HCEC 1CT (cell line): ENCODE measurements at places on chromosomes 2 and 18.

DNA sequence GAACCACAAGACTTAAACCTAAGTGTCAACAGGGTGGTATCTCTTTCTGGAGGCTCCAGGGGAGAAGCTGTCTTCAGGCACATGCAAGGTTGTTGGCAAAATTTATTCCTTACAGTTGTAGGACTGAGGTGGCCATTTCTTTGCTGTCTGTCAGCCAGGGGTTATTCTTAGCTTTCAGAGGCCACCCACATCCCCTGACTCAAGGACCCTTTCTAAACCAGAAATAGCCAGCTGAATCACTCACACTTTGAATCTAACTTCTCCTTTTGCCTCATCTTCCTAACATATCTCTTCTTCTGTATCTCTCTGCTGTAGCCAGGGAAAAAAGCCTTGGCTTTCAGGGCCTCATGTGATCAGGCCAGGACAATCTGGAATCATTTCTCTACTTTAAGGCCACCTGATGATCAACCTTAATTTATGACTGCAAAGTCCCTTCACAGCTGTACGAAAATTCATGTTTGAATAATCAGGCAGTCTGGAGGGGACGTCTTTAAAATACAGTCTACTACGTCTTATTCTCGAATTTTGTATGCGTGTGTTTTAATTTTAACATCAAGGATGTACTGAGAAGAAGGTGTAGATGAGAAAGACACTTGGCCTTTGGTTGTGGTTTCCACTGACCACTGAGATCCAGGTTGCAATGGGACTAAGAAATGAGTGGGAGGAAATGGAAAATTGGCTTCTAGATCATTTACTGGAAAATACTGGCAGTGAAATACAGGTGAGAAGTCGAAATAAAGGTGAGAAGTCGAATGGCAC is 90.4 kb downstream of the DOCK10 start:
- DNase-seq = no peak

GRCh38 chr18:27449104-27449503 is 264.0 kb upstream of the CHST9 start:
- no peak for DNase-seq

GRCh38 chr2:33313039-33313438 is 163.4 kb upstream of the RASGRP3 start:
- DNase-seq = no peak

DNA sequence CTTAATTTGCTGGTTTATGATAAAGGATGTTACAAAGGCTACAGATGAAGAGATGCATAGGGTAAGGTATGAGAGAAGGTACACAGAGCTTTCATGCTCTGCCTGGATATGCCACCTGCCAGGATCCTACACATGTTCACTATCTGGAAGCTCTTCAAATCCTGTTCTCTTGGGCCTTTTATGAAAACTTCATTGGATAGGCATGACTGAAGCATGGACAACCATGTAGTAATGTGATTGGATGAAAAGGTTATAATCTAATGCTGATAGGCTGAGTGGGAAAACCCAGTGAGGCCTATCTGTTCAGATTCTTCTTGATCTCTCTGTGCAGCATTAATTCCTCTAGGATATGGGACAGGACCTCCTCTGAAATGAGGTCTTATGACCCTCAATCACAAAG is 26.8 kb downstream of the HNMT start:
- no peak for DNase-seq

DNA sequence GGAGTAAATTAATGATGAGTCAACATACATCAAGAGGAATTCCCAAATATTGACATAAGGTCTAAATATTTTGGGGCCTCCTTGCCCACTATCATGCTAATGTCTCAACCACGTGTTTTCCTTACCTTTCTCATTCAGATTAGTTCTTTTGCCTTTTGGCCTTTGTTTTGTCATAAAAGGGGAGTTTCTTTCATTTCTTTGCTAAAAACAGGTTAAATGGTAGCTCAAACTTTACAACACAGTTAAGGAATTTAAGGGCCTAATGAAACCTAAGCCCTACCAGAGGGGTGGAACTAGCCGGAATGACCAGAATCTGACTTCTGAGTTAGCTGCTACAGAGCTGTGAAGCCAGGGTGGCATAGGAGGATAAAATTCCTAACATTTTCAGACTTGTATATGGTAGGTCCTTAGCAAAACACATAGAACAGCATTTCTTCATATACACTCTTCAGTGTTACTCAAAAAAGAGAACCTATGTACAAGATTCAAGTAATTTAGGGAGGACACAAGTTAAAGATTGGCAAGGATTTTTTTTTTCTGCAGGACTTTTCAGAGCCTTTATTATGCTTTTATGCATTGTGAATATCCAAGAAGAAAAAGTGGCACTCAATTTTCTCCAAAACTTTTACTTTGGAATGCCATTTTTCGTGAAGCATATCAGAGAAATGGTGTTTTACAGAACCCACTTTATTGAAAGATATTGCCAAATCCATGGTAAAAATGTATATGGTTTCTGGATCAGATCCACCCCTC is 633.1 kb downstream of the ARHGAP15 start:
- DNase-seq = no peak

DNA sequence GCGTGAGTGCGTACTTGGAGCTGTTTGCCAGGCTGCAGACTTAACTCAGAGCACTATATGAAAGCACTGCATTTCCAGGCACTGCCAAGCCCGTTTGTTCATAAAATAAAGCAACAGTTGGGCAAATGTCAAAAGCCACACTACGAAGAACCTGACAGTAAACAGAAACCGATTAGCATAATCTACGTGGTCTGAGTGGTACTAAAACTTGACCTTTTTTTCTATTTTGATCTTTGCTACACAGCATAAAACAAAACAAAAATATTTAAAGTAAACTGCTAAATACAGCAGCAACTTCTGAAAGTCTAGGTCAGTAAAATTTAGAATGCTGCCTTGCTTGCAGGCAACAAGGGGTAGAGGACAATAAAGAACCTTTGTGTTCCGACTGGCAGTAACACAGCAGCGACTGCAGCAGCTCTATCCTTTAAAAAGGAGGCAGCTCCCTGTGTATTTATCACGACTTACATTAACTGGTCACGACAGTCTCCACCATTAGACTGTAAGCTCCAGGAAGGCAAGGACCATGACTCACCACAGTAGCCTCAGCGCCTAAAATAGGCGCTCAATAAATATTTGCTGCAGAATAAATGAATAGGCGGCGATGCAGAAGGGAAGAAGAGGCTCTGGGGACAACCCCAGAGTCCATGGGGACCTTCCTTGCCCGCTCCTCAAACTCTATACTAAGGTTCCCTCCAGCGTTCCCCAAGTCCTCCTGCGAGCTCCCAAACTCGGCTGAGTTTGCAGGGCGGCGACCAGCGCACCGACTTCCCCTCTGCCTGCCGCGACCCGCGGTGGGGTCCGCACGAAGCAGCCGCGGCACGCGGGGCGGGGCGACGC is 902 bp downstream of the SS18 start:
- DNase-seq = peak; percentile 59

DNA sequence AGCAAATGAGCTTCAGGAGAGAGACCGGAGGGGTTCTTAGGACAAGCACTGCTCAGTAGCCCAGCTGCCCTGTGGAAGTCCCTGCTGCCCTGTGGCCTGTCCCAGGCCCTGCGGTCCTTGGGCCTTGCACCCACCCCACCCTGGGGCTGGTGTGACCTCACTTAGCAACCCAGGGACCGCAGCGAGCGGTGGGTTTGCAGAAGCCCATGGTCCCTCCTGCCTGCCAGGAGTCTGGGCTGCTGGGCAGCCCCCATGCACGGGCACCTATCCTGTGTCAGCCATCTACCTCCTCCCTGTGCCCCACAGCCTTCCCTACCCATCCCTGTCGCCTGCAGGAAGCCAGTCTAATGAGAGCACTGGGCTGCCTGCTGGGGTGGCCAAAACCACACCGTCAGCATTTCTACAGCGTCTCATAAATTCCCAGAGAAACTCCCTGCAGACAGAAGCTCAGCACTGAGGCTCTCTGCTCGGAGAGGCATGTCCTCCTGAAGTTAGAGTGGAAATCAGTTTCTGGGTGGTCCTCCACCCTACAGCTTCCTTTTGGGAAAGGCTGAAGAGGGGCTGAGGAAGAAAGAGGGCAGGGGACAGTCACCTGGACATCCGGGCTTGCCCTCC is 231.1 kb upstream of the HS6ST1 start:
- DNase-seq = no peak

GRCh38 chr18:38322206-38322605 is 756.6 kb upstream of the CELF4 start:
- no peak for DNase-seq

DNA sequence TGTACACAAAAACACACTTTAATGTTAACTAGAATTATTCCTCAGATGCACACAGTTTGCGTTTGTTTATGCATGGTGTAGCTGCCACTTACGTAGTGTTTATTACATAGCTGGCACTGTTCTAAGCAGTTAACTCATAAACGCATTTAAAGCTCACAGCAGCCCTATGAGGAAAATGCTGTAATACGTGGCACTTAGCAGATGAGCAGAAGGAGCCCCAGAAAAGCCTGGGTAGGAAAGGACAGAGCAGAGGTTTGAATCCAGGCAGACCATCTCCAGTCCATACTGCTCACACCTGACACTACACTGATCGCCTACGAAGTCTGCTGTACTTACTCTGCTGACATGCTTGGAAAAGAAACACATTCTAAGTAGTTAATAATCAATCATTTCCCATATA is 66.6 kb downstream of the BCL2 start:
- DNase-seq = no peak

- no peak for DNase-seq
Observed at GRCh38 chr2:33038230-33038629, 91.5 kb downstream of the LTBP1 start.

- DNase-seq = no peak
Observed at GRCh38 chr2:96859099-96859649, 1.4 kb upstream of the ANKRD39 start.

DNA sequence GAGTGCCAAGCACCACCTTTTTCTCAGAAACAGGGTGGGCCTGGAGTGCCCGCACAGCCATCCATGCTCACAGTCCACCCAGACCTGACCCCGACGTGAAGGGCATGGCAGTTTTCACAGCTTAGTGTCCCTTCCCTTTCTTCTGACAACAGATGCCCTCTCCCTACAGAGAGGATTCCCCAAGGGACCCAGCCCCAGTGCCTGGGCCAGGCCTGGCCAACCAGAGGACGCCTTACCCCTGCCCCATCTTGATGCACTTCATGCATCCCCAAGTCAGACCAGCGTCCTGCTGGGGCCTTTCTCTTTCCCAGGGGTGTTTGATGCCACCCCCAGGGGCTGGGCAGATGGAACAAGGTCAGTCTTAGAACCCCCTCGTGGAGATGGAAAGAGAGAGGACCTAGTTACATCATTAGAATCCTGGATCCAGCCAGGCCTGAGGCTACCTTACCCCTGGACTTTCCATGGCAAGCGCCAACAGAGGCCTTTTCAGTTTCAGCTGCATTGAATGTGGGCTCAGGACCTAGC is 3.8 kb downstream of the ANKMY1 start:
- no peak for DNase-seq

DNA sequence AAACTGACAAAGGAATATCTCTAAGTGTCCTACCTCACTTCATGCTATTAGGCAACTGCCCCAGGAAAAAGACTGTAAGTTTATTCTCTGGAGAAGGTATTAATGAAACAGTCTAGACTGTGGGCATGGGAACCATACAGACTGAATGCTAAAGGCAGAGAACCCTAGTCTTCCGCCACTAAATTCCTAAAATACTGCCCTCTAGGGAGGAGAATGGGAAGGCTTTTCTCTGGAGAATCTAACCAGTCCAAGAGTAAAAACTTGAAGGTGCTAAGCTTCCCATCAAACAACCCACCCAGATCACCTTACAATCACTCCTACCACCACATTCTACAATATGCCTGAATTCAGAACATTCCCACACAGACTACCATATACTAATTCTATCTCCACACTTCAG is 3.4 kb downstream of the SRBD1 start:
- DNase-seq = peak; percentile 42

DNA sequence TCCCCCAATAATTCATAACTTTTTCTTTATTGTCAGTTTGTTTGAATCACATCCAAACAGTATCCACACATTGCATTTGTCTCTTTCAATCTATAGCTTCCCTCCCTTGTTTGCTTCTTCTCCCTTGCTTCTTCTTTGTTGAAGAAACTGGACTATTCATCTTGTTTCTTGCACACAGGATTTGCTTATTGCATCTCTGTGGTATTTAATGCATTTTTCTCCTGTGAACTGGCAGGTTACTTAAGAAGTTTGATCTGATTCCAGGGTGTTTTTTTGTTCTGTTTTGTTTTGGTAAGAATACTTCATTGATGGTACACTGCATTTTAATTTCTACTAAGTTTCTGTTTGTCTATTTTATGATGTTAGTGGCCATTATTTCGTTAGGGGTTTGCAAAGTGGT is 166.8 kb downstream of the CAMKMT start:
- peak; percentile 82 for DNase-seq

- no peak for DNase-seq
Observed at GRCh38 chr2:107542314-107542740, 284.4 kb upstream of the RGPD4 start.

DNA sequence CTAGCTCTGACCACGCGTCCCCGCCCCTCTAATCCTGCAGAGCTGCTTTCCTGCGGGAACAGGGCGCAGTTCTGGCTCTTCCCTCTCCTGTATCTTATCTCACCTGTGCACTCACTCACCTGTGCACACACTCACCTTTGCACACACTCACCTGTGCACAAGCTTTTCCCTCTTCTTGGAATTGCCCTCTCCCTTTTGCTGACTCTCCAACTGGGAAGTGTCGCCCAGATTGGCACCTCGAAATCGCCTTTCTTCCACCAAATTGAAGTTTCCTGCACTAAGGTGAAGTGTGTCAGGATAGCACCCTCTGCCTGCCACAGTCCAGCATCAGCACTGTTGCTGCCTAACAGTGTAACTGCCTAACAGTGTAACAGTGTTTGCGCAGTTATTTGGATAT is 566 bp upstream of the CMPK2 start:
- no peak for DNase-seq

DNA sequence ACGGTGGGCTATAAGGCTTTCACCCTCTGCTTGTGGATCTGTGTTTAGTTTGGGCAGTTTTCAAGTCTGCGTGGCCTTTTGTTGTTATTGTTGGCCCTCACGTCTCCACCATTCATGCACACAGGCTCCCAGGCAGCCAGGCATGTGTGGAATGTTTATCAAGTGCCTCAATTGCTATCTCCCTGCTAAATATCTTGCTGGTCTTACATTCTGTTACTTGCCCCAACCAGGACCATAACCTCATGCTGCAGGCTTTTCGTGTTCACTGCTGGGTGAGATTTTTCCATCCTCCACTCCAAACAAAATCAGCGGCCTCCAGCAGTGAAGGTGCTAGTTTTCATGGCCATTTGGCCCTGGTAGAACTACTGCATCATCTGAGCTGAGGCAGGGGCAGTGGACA is 63.0 kb upstream of the DSC1 start:
- no peak for DNase-seq

GRCh38 chr2:242046206-242046826 is 176.8 kb downstream of the RTP5 start:
- no peak for DNase-seq

- DNase-seq = no peak
Observed at GRCh38 chr2:16012626-16013358, 72.4 kb downstream of the MYCN start.

- DNase-seq = peak; percentile 60
Observed at GRCh38 chr2:120343433-120344105, 2.4 kb upstream of the INHBB start.

- DNase-seq = no peak
Observed at GRCh38 chr2:159078443-159078842, 110.0 kb downstream of the TANC1 start.
